ENCODE measurements at places on chromosomes 6 and 20.

DNA sequence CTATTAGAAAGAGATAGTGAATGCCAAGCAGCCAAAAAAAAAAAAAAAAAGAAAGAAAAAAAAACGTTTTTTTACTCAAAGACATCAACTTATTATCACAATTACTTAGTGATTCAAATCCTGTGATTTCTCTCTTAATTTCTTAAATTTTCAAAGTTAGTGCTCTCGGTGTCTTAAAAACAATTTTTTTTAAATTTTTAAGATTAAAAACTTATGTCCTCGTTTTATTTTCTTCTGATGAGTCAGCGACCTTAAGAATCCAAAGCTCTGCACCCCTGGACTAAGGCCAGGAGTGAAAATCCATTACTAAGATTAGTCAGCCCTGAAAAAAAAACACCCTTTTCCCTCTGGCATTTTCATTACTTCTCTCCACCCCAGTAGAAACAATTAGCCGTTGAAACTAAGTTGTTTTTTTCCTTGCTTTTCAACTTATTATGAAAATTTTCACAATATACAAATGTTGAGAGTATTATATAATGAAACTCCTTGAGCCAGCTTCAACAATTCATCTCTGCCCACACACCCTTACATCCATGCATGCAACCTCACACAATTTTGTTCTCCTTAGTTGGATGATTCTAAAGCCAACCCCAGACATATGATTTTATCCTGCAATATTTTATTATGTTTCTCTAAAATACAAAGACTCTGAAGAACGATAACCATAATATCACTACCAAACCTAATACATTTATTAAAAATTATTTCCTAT, 85.6 kb upstream of the CARMIL1 start:
- no peak for DNase-seq

DNA sequence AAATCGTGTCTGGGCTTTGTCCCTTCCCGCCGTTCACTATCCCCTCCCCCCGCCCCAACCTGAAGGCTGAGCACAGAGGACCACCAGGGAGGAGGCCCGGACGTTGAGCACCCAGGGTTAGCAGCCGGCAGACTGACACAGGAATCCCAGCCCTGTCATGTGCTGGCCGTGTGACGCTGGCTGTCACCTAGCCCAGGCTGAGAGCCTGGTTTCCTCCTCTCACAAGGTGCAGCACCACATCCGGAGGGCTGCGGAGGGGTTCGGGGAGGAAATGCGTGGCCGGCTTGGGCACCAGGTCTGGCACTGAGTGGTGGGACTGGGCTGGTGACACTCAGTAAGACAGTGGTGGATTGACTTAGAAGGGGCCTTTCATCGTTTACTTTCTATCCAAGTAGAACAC, 4.6 kb upstream of the LSM14B start:
- no peak for DNase-seq

- no peak for DNase-seq
These were observed 41.4 kb upstream of the TMX4 start for GRCh38 chr20:8060977-8061376.

DNA sequence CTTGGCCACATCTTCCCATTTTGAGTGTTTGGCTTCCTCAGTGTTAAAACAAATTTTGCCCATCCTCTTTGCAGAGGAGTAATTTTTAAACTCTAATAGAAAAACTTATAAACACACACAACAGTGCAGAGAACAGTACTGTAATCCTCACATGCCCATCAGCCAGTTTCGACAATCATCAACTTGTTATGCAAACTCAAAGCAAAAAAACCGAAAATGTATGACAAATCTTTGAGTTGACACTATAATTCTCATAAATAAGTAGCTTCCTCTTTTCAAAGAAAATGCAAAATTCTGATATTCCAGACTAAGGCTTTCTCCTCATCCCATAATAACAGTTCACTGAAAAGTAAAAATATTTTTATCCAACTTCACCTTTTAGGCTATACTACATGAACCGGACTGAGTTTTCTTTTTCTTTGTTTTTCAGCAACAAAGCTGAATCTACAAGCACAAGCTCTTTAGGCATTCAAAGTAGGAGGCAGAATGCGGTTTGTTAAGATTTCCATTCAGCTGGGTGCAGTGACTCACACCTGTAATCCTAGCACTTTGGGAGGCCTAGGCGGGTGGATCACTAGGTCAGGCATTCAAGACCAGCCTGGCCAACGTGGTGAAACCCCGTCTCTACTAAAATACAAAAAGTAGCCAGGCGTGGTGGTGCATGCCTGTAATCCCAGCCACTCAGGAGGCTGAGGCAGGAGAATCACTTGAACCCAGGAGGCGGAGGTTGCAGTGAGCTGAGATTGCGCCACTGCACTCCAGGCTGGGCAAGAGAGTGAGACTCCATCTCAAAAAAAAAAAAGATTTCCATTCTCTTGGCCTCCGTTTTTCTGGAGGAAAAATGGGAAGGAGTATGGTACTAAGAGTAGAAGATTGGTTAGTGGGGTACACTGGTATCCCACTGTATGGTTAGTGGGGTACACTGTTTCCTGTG, 74.8 kb downstream of the GCNT2 start:
- no peak for DNase-seq

GRCh38 chr6:116004841-116005815, 55.6 kb downstream of the FRK start:
- no peak for DNase-seq

DNA sequence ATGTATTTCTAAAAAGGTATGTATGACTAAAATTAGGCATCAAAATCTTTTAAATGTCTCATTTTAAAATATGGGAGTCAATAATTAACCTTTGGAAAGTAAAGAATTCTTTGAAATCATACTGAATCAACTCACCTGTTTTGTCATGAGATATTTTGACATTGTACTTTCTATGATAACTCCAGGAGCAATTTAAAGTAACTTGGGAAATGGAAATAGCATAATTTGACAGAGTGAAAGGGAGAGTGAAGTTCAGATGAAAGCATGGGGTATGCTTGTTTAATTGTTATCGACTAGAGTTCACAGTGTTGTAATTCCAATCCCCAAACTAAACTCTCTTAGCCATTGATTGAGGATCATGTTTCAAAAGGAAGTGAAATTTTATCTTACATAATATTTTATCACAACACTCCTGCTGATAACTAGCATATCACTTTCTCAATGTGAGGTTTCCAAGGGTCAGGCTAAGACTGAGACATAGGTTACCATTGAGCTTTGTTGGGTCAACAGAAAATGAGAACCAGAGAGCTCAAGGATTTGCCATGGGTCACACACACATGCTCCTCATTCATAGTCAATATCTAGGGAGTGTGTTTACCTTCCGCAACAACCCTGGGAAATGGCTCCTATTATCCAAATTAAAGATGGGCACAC, 2.3 kb downstream of the GSTA1 start:
- DNase-seq = no peak

DNA sequence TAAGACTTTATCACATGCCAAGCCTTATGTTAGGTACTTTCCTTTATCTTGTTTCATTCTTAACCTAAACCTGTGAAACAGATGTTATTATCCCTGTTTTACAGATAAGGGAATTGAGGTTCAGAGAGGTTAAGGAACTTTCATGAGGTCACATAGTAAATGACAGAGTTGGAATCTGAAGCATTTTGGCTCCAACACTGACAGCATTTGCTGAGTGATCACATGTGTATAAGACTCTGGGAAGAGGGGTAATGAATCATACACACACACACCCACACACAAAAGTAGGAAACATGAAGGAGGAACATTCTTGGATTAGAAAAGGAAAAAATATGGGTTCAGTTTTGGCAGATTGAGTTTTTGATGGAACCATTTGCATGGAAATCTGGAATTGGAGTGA, 212.5 kb downstream of the GJA1 start:
- no peak for DNase-seq
